ENCODE measurements at places on chromosomes 12 and 14.

DNA sequence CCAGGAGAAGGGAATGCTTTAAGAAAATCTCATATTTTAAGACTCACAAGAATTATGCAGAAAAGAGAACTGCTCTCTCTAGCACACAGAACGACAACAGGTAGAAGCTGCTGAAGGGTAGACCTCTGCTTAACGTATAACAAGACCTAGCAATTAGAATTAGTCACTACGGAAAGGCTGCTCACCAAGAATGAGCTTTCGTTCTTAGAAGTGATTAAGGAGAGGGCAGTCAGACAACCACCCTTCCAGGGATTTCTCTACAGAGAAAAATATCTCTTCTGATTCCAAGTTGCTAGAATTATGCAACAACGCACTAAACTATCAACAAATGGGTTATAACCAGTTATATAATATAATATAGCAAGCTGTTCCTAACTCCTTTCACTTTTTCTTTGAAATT lies 18.6 kb downstream of the LRIG3 start:
- DNase-seq: no peak

GRCh38 chr12:89349814-89350213 lies 2.5 kb downstream of the DUSP6 start:
- DNase-seq: peak; percentile 38

- no peak for DNase-seq
These were observed 119.1 kb upstream of the EGLN3 start for GRCh38 chr14:34069854-34070582.

DNA sequence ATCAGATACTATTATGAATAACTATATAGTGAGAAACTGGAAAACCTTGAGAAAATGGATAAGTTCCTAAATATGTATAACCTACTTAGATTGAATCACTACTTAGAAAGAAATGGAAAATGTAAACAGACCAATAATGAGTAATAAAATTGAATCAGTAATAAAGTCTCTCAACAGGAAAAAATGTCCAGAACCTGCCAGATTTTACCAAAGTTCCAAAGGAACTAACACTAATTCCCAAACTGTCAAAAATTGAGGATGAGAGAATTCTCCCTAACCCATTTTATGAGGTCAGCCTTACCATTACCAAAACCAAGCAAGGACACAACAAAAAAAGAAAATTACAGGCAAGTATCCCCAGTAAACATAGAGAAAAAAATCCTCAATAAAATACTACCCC lies 272.0 kb downstream of the RPAP3 start:
- DNase-seq: no peak

DNA sequence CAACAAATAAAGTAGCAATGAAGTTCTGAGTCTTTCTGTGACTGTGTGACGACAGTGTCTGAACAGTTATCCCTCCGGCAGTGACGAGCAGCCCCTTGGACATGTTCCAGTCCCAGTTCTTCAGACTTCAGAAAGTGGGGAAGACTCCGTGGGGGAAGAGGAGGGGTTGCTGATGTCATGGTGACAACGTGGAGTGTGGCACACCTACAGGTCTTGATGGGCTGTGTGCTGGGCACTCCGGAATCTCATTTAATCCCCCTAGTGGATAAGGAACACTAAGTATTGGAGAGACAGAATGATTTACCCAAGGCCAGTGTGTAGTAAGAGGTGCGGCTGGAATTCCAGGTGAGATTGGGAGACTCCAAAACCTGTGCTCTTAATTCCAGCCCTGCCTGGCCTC lies 280.2 kb downstream of the CACNA1C start:
- DNase-seq: no peak

DNA sequence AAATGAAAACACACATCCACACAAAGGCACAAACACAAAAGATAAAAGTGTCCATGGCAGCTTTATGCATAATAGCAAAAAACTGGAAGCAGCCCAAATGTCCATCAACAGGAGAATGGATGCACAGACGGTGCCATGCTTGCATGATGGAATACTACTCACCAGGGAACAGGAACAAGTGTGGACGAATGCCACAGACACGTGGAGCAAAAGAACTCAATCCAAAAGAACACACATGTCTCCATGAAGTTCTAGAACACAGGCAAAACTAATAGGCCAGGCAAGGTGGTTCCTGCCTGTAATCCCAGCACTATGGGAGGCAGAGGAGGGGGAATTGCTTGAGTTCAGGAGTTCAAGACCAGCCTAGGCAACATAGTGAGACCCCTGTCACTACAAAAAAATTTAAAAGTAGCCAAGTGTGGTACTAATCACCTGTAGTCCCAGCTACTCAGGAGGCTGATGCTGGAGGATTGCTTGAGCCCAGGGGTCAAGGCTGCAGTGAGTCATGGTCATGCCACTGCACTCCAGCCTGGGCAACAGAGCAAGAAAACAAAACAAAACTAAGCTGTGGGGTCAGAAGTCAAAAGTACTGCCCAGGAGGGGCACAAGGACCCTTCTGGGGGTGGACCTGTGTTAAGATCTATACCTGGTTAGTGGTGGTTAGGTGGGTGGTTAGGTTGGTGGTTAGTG lies 7.3 kb upstream of the TMEM119 start:
- DNase-seq: no peak

- peak; percentile 9 for DNase-seq
These were observed 148.0 kb downstream of the SLC38A4 start for GRCh38 chr12:46677749-46678148.

DNA sequence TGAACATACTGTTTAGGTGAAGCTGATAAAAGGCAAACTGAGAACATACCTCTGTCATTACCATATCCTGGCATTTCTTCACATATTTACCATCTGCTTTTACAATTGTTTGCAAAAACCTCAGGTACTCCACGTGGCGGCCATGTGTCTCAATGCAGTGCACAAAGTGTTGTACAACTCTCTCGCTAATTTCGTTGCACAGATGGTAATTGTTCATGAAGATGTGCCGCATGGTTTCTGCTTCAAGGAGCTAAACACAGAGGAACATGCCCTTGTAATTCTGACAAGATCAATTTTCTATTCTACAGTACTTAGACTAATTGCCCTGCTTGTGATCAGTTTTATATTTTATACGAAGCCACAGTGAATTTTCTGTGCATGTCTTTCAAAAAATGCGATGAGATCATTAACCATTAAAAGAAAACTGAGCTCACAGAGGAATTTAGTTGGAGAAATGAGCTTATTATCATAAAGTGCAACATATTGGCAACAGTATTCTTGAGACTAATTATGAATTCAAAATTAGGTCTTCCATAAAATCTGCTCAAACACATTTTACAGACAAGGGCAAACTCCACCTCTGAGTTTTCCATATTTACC lies 233.8 kb downstream of the ITPR2 start:
- DNase-seq: no peak

- no peak for DNase-seq
These were observed 223.7 kb downstream of the PELI2 start for GRCh38 chr14:56341766-56342493.

- peak; percentile 52 for DNase-seq
These were observed 137.7 kb downstream of the SPTSSA start for GRCh38 chr14:34324363-34324795.

- DNase-seq: no peak
These were observed 131.1 kb downstream of the STXBP6 start for GRCh38 chr14:24918822-24919221.

DNA sequence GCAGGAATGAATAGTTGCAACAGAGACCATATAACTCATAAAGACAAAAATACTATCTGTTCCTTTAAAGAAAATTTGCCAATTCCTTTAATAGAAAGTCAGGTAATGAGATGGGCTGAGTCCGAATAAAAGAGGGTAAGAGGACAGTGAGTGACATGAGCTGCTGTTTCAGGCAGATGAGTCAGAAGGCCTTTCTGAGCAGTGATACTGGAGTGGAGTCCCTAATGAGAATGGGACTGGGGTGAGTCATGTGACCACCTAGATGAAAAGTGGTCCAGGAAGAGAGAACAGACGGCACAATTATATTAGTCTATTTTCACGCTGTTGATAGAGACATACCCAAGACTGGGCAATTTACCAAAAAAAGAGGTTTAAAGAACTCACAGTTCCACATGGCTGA lies 393.7 kb downstream of the BCL11B start:
- no peak for DNase-seq

DNA sequence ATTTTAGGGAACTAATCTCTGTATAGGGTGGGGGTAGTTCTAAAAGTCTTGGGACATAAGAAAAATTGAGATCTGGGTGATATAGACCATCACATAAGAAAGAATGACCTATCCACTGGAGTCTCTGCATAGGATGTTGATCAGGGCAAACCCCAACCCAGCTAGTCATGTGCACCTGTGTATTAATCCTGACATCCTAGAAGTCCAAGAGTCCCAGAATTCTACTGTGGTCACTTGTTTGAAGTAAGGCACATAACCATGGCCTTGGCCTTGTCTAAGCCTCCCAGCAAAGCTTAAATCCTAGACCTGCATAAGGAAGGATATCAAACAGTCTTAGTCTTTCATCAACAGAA lies 334.1 kb upstream of the DCN start:
- DNase-seq: no peak

DNA sequence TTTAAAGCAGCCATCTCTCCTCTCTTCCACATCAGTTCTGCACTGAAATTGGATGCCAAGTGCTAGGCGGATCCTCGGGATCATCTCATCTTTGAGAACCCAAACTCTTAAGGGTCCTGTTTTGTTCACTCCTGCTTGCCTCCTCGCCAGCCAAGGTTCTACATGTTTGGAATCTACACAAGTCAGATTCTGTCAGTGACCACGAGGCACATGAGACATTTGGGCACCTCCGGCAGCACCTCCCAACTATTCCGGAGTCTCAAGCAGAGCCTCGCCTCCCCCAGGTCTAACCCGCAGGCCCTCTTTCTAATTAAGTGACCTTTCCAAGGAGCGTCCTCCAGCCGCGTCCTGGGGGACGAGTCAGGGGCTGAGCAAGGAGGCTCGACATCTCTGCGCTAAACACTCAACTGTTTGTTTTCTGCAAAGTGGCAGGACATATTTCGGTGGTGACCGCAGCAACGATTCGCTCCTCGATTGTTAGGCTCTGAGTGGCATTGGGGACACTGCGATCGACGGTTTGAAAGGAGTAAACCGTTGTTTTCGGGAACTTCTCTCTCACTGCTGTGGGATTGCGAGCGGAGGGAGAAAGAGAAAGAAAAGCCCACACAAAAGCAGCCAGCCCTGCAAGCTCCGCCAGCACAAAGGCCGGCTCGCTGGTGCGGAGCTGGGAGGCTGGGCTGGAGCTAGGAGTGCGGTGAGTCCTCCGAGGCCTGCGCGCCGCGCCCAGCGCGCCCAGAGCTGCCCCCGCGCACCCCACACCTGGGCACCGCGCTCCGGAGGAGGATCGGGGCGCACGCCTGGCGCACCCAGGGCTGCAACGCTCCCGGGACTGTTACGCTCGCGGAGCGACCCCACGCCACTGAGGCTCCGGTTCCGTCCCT lies 640 bp downstream of the ARMH4 start:
- DNase-seq: peak; percentile 27

DNA sequence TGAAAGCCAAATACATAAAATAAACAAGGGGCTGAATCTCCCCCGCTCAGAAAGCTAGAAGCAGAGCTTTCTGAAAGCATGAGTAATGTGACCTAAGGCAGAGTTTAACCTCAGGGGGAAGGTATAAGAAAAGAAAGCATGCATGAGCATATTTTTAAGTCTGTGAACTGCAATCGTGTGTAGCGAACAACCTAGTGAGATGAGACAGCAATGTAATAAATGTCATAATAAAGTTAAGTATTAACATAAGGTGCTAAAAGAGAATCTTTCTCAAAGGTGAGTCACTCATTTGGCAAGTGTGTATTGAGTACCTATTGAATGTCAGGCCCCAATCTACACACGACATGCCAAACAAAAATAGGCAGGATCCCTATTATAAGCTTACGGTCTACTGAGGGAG lies 14.2 kb upstream of the WDR20 start:
- no peak for DNase-seq

- no peak for DNase-seq
These were observed 8.6 kb downstream of the EDDM3A start for GRCh38 chr14:20754308-20754707.

- no peak for DNase-seq
These were observed 8.8 kb upstream of the PLEKHG6 start for GRCh38 chr12:6301721-6302120.

DNA sequence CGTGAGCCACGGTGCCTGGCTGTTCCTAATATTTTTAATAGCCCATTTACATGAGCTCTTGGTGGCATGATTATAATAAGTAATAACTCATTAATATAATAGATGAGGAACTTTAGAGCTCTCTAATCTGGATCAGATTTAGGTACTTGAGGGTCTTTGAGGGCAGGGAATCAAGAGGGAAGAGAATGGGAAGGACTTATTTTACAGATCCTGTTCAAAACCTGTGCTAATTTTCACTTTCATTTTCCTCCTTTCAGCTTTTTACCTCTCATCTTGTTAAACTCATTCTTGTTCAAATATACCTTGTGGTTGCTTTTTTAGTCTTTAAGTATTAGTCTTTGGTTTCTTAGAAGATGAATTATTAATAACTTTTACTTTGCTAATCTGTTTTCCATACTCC lies 5.6 kb downstream of the NECAP1 start:
- DNase-seq: no peak

GRCh38 chr12:131603939-131604795 lies 106.7 kb upstream of the SFSWAP start:
- DNase-seq: no peak
